Stimulated activated naive CD4-positive, alpha-beta T cell treated with Interleukin-2 at 50 U/mL for 16 hours (primary cell): ENCODE measurements at places on chromosomes 5 and 9.

DNA sequence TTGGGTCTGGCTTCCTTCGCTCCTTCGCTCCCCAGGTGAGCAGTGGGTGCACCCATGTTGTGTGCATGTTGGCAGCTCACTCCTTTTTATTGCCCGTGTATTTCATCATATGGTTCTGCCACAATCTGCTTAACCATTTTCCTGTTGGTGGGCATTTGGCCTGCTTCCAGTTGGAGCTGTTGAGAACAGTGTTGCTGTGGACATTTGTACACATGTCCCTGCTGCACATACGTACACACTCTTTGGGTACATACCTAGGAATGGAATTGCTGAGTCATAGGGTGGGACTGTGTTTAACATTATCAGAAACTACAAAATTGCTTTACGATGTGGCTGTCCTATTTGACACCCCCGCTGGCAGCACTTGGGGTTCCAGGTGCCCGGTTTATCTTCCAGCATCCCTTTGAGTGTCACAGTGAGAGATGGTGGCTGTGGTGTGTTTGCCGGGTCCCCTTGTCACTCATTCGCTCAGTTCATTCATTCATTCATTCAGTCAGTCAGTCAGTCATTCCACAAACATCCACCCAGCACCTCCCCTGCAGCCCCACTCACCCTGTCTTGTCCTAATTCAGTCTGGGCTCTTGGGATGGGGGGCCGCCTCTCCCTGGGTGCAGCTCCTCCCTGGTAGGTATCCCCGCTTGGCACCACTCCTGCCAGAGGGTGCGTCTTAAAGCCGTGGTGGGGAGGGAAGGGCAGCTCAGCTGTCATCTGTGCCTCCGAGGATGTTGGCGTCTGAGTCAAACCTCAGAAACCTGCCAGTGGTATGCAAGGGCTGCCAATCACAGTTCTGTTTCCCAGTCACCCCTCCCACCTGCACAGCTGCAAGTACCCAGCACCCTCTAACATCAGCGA is 7.9 kb upstream of the FIBCD1 start:
- DNase-seq = no peak

DNA sequence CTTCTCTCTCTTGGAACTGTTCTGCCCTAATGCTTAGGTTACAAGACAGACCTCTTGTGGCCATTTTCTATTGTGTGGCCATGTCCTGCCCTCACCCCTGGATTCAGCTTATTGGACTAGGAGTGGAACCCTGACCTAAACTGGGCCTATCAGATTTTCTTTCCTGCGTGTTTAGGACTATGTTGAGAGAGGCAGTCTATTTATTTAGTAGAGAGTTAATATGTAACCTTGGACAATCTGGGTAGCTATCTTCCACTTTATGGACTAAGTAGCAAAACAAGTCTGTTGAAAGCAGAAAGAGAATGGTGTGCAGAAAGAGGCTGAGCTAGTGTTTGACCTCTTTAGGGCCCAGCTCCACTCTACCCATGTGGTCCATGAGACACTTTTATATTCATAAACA is 82.6 kb upstream of the SMIM32 start:
- DNase-seq = no peak

- no peak for DNase-seq
Observed at GRCh38 chr5:35478856-35479682, 138.6 kb upstream of the SPEF2 start.

DNA sequence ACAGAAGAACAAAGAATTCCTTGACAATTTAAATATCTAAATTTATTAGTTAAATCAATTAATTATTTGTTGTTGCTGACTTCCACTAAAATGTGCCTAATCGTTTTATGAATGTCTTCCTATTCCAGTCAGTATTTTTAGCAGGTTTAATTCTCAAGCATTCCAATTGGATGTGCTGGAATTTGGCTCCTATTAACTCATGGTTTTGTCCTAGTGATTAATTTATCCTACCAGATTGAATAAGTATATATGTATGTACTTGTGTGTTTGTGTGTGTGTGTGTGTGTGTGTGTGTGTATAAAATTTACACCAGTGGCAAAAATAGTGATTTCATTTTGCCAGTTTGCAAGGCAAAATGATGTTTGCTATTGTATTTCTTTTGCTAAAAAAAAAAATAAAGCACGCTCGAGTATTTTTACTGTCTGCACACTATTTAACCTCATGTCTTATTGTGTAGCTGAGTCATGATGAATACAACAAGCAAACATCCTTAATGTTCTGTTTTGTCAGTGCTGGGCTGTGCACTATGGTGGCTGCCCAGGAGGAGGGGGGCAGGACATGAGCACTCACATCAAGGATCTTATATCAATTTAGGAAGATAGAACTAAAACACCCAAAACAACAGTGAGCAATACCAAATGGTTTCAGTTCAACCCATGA is 375.5 kb downstream of the PDE4D start:
- no peak for DNase-seq

DNA sequence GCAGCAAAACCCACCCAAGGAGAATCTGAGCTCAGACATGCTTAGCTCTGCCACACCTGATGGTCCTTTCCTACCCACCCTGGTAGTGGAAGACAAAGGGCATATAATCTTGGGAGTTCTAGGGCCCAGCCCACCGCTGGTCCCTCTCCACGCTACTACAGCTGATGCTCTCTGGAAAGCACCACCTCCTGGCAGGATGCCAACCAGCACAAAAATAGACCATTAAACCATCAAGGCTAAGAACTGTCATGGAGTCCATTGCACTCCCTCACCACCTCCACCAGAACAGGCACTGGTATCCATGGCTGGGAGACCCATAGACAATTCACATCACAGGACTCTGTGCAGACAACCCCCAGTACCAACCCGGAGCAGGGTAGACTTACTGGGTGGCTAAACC is 111.0 kb upstream of the IL7R start:
- no peak for DNase-seq
